ENCODE measurements at places on chromosomes 7 and 10.

DNA sequence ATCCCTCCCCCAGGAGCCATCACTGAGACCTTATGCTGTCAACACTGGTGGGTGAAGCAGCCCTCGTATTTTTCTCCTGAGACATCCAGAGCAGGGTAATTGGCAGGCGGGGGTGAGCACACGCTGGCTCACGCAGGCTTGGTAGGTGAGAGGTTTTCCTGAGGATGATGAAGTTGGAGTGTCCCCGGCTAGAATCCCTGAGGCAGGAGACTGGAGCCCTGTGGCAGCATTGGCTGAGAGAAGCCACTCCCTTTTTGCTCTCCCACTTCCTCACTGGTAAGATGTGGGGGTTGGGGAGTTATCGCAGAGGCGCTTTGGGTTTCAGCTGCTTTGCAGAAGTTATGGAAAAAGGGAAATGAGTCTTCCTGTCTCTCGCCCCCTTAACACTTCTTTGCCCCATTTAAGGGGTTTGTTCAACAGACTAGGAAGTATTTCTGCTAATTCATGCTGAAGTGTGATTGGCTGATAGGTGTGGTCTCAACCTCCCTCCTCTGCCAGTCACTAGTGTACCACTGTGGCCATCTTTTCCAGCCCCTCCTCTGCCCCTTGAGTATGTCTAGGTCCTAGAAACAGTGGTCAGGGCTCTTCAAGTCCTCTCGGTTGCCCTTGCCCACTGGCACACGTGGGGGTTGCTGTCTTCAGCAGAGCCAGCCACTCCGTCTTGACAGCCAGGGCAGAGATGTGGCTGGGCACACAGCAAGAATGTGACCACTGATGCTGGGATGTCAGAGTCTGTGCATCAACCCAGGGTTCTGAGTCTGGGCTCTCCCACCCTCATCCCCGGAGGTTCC is 5.7 kb downstream of the ARPC1B start:
- DNase-seq = peak; percentile 62

GRCh38 chr7:11171569-11172192 is 198.0 kb downstream of the PHF14 start:
- no peak for DNase-seq

GRCh38 chr7:138903186-138903820 is 77.9 kb downstream of the KIAA1549 start:
- DNase-seq = peak; percentile 96

- no peak for DNase-seq
Measured at GRCh38 chr10:71881647-71882355, 30.8 kb upstream of the PSAP start.

DNA sequence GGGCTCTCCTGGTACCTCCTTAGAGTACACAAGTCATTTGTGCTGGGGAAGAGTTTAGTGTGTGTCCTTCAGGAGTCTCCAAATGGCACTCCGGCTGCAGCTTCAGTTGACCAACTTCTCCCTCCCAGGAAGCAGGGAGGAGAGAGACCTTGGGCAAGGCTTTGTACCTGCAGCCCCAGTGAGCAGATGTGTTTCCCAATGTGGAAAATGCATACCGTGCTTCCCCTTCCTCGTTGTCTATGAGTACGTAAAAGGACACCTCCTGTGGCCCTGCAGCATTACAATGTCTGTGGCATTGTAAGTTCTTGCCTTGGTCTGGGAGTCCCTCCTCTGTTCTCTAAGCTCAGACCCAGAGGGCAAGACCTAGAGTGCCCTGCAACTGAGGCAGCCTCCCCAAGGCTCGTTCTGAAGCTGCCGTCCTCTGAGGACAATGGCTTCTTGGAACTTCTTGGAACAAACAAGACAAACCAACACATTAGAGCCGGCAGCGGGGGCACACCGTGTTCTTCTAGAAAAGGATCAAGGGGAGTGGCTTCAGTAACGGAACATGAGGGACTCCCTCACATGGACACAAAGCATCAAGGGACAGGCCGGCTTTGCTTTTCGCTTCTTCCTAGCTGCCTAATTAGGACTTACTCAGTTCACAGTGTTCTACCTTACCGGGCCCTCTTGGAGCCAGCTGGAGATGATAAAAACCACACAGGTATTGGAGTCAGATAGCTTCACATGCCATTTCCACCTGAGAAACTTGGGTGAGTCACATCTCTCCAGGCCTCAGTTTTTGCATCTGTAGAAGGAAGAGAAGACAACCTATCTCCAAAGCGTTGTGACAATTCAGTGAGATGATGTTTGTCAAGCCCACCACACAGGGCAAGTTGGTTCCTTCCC is 20.9 kb upstream of the PPA1 start:
- DNase-seq = no peak

DNA sequence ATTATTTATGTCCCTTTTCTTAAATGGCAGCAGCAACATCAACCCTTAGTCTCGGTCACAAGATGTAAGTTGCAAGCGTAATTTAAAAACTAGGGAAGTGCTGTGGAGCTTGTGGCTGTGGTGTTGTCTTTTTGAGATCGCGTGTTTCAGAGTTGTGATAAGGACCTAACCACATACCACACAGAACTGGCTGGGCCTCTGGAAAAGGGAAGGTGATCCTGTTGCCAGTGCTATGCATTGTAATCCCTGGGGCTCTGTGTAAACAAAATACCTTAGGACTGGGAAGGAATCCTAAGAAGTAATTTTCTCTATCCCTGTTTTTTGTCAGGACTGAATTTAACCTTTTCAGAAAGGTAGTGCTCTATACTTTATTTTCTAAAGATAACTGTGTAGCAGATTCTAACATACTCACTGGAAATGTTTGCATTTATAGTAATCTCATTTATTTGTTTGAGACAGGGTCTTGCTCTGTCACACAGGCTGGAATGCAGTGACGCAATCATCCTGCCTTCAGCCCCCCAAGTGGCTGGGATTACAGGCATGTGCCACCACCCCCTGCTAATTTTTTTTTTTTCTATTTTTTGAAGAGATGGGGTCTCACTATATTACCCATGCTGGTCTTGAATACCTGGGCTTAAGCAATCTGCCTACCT is 60.4 kb downstream of the INPP5F start:
- peak; percentile 12 for DNase-seq

GRCh38 chr10:7084280-7085005 is 326.4 kb downstream of the SFMBT2 start:
- DNase-seq = no peak

DNA sequence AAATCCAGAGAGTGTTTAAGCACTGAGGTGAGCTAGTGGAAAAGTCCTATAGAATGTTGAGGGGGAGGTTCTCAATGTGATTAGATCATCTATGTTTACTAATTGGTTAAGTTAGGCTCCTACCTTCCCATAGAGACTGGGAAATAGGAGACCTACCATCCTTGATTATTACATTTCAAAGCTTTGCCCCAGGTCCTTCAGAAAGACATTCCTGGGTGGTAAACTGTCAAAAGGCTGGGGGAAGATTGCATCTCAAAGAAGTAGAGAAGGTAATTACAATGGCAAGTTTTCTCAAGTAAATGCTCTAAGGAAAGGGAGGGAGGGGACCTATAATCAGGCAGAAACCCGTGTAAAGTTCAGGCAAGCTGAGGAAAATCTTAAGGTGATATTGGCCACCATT is 247.8 kb upstream of the SMIM30 start:
- DNase-seq = no peak

- DNase-seq = no peak
Measured at GRCh38 chr10:113612154-113612553, 51.7 kb downstream of the NRAP start.

DNA sequence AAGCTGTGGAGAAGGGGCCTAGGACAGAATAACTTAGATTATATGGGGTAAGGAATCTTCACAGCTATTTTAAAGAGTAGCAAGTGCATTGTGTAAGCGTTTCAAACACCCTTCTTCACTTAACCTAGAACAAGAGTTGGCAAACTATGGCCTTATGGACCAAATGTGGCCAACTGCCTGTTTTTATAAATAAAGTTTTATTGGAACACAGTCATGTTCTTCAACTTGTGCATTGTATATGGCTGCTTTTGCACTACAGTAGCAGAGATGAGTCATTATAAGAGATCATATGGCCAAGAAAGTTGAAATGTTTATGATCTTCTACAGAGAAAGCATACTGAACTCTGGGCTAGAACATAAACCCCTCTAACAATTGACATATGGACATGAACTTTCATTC is 187.8 kb downstream of the ETV1 start:
- DNase-seq = no peak

DNA sequence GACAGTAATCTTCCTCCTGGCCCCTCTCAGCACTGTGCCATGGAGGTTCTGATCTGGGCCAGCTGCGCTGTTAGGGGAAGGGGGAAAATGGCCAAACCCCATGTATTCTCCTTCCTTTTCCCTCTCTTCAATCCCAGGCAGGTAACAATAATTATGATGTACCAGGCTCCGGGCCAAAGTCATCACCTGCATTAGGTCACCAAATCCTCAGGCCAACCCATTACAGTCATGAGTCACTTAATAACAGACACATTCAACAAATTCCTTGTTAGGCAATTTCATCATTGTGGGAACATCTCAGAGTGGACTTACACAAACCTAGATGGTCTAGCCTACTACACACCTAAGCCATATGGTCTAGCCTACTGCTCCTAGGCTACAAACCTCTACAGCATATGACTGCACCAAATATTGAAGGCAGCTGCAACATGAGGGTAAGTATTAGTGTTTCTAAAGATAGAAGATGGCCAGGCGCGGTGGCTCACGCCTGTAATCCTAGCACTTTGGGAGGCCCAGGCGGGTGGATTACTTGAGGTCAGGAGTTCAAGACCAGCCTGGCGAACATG is 2.2 kb upstream of the HSPB1 start:
- no peak for DNase-seq

- no peak for DNase-seq
Measured at GRCh38 chr7:138495485-138495884, 35.4 kb downstream of the TRIM24 start.

DNA sequence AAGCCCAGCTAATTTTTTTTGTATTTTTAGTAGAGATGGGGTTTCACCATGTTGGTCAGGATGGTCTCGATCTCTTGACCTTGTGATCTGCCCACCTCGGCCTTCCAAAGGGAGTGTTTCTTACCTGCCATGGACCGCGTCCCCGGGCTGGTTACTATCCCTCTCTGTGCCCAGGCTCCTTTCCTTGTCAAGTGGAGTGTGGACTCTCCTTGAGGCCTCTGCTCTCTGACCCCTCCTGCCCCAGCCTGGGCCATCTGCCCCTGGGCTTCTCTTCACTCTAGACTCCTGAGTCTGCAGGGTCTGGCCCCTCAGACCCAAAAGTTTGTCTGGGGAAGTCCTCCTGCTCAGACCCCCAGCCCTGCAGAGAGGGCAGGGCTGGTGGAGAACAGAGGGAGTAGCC is 20.7 kb downstream of the NEURL1 start:
- no peak for DNase-seq

DNA sequence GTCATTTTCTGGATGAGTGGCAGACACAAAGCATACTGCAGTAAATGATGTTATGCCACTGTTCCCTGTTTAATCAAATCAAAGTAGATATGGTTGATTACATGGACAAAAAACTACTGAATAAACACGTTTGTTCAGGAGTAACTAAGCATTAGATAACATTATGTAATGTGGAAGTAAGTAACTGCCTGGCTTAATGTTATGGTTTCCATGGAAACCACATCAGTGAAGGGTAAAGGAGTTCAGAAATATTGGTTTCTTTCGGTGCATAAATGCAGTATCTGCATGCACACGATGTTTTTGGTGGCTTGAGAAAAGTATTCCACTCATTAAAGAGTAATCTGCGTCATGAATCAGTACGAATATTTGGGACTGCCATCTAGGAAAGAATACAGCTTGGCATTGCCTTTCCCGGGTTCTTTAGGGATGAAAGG is 131.3 kb upstream of the PRKCQ start:
- DNase-seq = no peak

DNA sequence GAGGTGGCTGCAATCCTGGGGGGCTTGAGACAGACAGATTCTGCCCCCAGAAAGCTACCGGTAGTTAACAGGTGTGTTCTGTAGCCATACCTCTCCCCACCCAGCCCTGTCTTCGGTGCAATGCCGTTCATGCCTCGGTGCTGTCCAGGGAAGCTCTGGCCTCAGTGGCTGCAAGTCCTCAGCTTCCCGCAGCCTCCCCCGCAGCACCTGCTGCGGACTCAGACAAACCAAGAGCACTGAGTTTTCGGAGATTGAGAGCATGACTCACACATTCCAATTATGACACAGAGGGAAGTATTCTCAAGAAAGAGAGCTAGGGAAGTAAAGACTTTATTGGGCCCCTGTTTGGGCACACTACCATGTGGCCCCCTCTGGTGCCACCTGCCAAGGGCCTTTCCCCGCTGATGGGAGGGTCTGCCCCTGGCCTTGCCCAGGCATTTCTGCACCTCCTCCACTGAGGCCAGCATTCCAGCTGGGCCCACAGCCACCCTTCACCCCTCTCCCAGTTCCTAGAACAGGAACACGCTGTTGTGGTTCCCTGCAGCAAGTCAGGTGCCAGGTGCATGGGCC is 30.2 kb upstream of the EZH2 start:
- no peak for DNase-seq

DNA sequence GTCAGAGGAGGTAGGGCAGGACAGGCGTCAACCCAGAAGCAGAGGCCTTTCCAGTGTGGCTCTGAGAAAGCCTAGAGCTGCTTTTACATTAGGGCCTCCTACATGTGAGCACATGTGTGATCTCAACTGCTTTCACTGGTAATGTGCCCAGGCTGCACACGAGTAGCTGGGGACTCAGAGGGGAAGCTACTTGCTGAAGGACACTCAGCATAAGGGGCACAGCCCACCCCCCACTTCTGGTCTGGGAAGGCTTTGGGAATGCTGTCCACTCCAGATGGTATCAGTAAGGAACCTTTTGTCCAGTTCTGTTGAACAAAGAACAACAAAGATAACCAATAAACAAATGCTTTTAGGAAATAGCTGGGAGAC is 18.9 kb downstream of the PRF1 start:
- DNase-seq = no peak

- DNase-seq = no peak
Measured at GRCh38 chr10:114442091-114442630, 37.9 kb upstream of the AFAP1L2 start.

DNA sequence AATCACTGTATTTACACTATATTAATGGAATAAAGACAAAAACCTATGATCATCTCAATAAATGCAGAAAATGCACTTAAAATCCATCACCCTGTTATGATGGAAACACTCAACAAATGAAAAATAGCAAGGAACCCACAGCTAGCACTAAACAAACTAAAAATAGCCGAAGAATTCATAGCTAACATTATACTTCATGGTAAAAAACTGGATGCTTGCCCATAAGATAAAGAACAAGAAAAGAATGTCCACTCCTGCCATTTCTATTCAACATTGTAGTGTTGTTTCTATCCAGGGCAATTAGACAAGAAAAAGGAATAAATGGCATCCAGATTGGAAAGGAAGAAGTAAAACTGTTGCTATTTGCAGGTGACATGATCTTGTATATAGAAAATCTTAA is 142.1 kb downstream of the STK31 start:
- DNase-seq = no peak

- DNase-seq = no peak
Measured at GRCh38 chr10:46029461-46030030, 877 bp downstream of the NCOA4 start.

DNA sequence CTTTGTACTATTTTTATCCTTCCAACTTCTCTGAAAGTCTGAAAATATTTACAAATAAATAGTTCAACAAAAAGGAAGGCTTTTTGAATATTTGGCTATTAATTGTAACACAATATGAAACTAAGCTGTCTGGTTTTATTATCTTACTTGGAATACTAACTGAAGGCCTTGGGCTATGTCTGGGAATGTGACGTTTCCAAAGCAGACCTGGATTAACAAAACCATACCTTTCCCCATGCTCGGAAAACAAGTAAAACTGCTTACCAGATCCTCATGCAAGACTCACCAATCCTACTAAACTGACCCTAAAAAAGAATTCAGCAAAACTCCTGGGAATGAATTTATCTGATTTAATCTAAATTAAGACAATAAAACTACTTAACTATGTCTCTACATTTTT is 116.4 kb downstream of the ATE1 start:
- DNase-seq = no peak

- DNase-seq = no peak
Measured at GRCh38 chr10:13528875-13529713, at the start of gene BEND7. BEND7 (minus strand) TSS chr10:13529014; CDS start chr10:13528533, 481 bp downstream.
